Pulmonary artery endothelial cell (primary cell): ENCODE measurements at places on chromosomes 1 and 21.

- DNase-seq, result no peak
Measured at GRCh38 chr1:63984930-63985290, 211.1 kb downstream of the ROR1 start.

DNA sequence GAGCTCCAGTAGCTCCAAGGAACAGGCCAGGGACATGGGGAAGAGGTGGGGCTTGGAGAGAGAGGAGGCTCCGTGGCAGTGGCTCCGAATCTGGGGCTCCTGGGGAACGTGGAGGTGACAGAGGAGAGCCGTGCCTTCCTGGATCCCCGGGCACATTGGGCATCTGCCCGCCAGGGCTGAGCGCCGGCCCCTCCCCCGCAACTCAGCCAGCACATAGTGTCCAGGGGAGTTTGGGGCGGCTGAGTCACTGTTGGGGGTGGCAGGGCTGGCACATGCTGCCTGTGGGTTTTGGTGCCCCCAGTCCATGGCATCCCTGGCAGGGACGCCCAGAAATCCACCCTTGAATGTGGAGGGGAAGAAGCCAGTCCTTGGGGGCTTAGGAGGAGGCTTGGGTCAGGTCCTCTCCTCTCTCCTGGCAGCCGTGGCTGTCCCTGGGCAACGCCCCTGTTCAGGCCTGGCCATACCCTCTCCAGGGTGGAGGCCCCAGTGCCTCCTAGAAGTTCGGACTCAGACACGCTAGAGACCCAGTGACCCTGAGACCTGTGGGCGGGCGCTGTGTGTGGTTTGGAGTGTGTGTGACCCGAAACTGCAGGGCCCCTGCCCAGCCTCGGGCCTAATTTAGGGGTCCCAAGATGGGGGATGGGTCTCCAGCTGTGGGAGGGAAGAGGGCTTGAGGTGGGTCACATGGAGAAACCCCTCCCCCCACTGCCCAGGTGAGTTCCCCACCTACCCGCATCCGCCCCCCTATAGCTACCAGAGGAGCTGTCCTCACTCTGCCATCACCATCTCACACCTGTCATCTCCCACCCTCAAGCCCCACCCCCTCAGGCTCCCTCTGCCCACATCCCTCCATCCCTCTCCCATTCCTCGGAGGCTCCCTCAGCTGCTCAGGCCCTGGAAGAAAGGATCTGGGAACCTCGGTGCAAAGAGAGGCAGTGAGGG is 1.6 kb downstream of the HSPB7 start:
- DNase-seq, result no peak

GRCh38 chr21:17119466-17120297 is 393.2 kb upstream of the CXADR start:
- no peak for DNase-seq

GRCh38 chr1:179677882-179678281 is 65.2 kb upstream of the FAM163A start:
- no peak for DNase-seq

- DNase-seq, result no peak
Measured at GRCh38 chr1:92832537-92833114, 786 bp downstream of the RPL5 start.

DNA sequence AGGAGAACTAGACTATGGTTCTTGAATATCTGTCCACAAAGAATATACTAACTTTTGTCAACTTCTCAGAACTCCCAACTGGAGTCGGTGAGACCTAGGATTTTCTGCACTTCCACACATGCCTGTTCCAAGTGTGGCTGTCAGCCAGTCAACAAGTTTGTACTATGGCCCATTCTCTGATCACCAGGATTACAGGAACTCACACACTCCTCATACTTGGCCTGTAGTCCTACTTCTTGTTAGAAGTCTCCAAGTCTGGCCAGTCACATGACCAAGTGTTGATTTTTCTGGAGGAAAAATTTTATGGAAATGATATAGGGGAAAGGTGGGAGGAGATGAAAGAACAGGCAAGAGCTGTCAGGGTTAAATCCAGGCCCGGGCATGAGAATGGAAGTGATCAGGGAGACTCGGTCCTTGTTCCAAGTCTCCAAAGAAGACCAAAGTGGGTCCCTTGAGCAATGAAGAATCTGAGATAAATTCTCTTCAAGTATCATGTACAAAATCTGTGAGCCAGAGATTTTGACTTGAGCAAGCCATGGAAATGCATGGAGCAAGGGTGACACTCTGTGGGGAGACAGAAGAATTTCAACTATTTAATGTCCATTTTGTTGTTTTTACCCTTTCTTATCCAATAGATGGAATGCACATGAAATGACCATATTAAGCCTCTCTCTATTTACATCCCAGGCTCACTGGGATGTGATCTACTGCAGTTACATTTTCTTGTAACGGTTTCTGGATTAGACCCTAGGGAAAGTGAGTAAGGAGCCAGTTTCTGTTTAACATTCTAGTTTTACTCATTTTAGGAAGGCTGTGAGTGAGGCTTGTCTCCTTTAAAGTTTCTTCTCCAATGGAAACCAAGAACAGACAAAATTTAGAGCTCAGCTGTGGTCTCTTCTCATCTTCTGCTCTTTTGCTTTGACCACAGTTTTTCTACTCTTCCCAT is 320.9 kb downstream of the ASTN1 start:
- no peak for DNase-seq

DNA sequence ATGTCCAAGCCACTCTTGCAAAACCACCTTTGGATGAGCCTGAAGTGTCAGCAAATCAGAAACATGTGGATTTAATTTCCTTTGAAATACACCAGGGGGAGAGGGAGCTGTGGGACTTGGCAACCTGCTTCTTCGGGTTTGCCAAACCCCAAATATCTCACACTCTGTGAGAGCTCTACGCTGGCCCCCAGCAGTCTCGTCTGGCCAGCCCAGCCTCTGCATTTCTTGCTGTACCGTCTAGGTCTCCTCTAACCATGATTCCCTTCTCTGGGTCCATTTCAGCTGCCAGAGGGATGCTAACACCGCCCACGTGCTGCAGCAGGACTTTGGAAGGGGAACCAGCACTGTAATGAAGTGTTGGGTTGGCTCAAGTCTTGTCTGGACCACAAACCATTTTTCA is 114.6 kb downstream of the MRPS6 start:
- DNase-seq, result no peak

- DNase-seq, result no peak
Measured at GRCh38 chr1:172405912-172406311, 14.6 kb upstream of the C1orf105 start.

GRCh38 chr1:117610036-117610435 is 4.2 kb downstream of the TENT5C start:
- DNase-seq, result no peak

DNA sequence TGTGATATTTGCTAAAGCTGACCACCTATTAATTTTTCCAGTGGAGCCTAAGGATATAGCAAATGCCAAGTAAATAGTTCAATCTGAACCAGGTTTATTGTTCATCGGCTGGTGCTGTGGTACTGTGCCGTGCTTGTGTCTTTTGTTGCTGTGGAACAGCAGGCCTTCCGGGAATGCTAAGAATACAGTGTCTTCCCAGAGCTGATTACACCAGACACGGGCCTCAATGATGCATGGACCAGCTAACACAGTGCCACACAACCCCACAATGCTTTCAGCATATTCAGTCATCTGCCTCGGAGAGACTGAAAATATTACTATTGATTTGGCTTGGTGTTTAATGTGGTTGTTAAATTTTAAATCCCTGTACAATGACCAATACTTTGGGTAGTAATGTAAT is 415.4 kb downstream of the PTBP2 start:
- DNase-seq, result no peak

DNA sequence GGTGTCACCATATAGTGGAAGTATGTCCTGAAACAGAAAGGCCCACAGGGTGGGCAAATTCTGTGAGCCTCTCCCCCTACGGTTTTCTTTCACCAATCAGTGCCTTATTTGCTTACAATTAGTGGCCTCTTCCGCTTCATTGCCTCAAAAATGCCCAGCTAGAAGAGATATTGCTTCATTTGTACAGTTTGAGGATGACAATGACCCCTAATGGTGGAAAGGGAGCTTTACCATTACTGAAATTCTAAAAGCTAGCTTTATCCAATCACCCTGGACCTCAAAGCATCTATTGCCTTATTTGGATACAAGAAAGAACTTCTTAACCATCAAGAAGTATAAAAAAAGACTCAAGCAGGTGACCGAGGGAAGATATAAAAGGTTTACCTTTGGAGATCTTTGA is 49.6 kb downstream of the LRRC71 start:
- no peak for DNase-seq

GRCh38 chr1:218809061-218809460 is 364.6 kb upstream of the LYPLAL1 start:
- no peak for DNase-seq

- no peak for DNase-seq
Measured at GRCh38 chr1:160005070-160005469, 26.7 kb downstream of the PIGM start.

- no peak for DNase-seq
Measured at GRCh38 chr1:42689912-42690311, 7.7 kb downstream of the YBX1 start.

DNA sequence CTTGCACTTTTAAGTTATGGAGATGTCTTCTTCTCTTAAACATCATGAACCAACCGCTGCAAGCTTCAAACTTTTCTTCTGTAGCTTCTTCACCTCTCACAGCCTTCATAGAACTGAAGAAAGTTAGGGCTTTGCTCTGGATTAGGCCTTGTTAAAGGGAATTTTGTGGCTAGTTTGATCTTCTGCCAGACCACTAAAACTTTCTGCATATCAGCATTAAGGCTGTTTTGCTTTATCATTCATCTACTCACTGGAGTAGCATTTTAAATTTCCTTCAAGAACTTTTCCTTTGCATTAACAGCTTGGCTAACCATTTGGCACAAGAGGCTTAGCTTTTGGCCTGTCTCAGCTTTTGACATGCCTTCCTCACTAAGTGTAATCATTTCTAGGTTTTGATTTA is 43.0 kb upstream of the RGL1 start:
- DNase-seq, result no peak

DNA sequence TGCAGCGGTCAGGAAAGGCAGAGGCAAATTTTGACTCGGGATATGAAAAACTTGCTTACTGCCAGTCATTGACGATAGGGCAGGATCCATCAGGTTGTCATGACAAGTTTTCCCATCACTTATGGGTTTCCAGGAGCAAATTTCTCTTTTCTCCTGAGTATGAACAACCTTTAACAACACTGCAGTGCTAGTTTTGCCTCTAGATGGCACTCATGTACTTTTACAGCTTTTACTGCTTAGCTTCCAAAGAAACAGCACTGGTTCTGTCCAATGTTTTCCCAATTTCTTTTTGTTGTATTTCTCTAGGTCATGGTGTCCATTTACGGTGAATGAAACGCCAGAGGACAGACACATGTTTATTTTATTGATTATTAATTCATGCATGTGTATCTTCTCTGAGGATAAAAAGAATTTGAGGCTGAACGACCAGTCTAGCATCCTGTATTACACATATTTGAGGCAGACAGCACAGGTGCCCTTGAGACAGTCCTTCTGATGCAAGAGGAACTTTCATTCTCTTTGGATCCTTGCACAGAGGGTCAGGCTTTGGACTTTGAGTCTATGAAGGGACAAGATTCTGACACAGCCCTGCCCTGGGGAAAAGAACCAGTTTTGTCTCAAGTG is 112.3 kb upstream of the TRABD2B start:
- no peak for DNase-seq
